Activated CD4-positive, alpha-beta memory T cell treated with anti-CD3 and anti-CD28 coated beads, Interleukin-2, amount 10 ng/mL, durations not matched to agents 7 days and 5 days (primary cell): ENCODE measurements at places on chromosomes 3 and 15. TPM values are rescaled to one million over a fixed set of nuclear protein-coding genes. Genes with fewer than 3 reads are reported as not detected.

The SLC51A gene
- total RNA-seq: not detected

The GOLGA8Q gene
- total RNA-seq: 2.4 TPM

The FAM3D gene
- total RNA-seq: not detected

- no peak for DNase-seq
Measured at GRCh38 chr3:28022916-28023315, 218.5 kb upstream of the CMC1 start.

DNA sequence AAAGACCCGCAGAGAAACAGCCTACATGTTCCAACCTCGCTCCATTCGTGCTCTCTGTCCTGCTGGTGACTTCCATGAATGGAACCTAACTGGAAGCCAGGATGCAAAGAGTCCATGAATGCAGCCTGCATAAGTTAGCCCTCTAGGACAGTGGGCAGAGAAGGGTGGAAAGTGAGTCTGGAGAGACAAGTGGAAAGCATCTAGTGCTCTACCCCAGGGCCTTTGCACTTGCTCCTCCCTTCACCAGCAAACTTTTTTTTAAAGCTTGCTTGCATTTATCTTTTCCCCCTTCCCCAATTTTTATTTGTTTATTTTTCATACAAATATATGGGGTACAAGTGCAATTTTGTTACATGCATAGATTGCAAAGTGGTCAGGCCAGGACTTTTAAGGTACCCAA lies 7.9 kb upstream of the CYP1A1 start:
- no peak for DNase-seq

DNA sequence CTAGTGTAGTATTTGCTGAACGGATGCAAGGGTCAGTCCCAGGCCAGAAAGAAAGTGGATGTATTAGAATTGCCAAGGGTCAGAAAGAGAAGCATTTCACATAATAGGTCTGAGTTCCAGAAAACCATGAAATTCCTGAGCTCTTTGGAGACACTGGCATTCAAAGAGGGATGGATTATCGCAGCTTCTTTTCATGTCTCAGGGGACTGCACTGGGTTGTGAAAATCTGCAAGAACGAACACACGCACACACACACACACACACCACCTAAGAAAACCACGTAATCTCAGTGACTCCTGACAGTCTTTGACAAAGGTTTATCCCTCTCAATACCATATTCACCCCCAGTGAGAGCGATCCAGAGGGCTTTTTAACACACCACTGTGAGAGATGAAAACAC lies 57.9 kb downstream of the TIPARP start:
- DNase-seq: no peak

DNA sequence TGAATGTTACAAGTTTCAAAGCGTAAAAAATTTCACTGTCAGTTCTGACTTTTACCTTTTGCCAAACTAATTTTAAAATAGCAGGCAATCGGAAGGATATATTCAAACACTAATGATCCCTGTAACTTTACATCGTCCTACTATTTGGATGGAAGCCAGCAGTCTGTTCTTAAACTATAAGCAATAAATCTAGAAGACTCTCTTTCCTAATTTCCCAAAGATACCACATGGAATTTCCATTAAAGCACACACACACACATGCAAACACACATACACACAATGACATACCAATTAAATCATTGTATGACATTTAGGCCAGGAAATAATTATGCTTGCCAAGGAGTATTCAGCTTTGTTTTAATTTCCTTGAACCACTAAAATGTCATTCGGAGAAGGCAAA lies 32.0 kb downstream of the IL17RD start:
- DNase-seq: no peak

DNA sequence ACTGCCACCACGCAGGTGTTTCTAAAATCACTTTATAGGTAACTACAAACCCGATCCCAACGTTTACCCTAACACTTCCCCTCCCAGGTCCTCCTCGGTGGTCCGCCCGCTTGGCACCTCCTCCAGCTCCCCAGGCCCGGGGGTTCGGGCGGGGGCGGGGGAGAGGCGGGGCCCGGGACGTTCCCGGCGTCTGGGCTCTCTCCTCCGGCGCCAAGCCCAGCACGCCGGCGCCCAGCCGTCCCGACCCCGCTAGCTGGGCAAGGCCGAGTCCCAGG lies 562 bp downstream of the CGGBP1 start:
- no peak for DNase-seq

DNA sequence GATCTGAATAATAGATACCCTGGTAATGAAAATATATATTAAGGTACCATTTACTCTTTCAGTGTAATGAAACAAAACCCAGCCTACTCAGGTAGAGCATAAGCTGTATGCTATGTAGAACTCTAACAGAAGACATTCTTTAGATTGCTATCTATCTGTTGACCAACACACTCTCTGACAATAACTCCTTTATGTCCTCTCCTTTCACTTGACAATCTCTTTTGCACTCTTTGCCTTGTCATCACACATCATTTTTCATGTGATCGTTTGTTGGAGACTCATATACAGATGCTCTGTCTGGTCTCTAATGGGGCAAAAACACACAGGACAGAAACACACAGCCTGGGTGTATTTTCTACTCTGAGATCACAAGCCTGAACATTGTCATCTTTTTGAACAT lies 35.4 kb upstream of the SUCLG2 start:
- no peak for DNase-seq

The LSMEM2 gene
- total RNA-seq: not detected

GRCh38 chr3:103601666-103602065 lies 1166.9 kb downstream of the ZPLD1 start:
- DNase-seq: no peak

DNA sequence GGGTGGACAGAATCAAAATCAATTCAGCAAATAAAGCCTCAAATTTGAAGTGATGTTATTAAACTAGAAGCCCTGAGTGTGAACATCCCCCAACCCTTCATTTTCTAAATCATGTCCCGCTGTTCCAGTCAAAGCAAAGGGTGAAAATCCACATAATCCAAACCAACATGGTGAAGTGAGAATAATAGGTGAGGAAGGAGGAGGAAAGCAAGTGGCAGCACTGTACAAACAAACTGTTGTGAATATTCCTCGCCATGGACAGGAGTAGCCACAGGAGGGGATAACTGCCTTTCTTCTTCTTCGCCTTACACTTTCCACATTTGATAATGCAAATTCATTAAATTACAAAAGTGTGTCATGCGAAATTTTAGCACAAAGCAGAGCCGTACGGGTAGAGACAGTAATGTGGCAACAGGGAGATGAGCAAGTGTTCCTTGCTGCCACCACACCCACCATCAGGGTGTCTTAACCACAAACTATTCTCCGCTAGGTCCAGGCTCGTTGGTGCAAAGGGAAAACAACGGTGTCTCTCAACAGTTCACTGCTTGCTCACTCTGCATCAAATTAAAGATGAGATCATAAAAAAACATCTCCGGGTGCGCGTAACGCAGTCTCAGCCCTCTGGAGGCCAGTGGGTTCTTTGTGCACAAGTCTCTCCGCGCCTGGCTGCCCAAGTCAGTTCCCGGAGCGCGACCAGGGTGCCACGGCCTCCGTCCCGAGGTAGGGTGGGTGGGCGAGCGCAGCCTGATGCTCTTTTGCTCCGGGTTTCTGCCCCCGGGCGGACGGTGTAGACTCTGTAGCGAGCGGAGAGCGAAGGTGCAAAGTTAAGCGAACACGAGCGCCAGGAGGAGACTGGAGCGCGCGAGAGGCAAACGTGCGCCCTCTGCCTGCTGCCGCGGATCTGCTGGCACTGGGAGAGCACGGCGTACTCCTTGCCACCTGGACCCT lies 6.7 kb downstream of the EPHA3 start:
- peak; percentile 27 for DNase-seq

The COPG1 gene
- 157 TPM for total RNA-seq

DNA sequence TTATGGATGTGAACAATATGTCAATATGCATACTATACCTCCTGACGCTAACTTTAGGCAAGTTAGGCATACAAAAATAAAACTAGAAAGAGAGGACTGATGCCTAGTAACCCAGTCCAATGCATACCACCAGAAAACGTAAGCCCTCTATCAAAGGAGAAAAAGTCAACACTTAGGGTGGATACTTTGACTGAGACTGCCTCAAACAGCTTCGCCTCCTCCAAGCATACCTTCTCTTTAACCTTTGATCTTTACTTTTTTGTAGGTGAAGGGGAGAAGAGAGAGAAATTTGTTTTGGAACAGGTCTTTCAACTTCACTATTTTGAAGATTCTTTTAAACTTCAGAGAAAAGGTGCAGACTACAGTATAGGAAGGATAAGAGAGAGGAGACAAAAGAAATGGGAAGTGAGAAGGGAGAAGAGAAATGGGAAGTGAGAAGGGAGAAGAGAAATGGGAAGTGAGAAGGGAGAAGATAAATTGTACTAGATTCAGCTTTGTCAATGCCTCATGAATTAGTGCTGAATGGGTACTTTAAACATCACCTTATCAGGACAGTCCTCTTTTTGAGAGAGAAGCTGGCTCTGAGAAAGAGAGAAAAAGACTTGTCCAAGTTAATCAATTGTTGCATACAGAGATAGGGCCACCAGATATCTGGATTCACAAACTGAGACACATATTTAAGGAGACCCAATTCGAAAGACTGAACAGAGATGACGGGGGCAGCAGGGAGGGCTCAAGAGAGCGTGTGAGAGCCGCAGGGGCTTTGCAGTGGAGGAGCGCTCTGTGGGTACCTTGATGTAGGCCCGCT lies 1.0 kb downstream of the P3H2 start:
- DNase-seq: no peak

DNA sequence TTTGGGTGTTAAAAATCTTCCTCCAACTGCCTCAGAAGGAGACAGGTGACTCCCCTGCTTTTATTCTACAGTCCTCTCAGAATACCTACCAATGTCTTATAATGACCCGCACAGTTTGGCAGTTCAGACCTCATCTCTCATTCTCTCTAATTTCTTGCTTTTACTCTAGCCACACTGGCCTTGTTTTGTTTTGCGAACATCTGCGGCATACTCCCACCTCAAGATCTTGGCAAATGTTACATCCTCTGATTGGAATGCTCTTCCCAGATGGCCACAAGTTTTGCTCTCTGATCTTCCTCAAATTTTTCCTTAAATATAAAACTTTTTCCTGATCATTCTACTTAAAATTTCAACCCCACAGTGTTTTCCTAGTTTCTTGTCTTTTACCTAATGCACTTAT lies 94.1 kb downstream of the PLSCR2 start:
- DNase-seq: no peak

- DNase-seq: peak; percentile 31
Measured at GRCh38 chr3:133384331-133385027, 15.4 kb upstream of the BFSP2 start.

The FAM81A gene
- total RNA-seq: 0.50 TPM

The COMMD2 gene
- total RNA-seq: 28.9 TPM

- DNase-seq: no peak
Measured at GRCh38 chr3:157261000-157261399, 101.1 kb upstream of the CCNL1 start.

- no peak for DNase-seq
Measured at GRCh38 chr15:51702710-51703109, 21.4 kb downstream of the SCG3 start.

- DNase-seq: no peak
Measured at GRCh38 chr3:101036213-101036618, 43.0 kb upstream of the ABI3BP start.

GRCh38 chr3:98799479-98799878 lies 36.3 kb downstream of the ST3GAL6 start:
- DNase-seq: no peak

The CCDC54 gene
- not detected for total RNA-seq

DNA sequence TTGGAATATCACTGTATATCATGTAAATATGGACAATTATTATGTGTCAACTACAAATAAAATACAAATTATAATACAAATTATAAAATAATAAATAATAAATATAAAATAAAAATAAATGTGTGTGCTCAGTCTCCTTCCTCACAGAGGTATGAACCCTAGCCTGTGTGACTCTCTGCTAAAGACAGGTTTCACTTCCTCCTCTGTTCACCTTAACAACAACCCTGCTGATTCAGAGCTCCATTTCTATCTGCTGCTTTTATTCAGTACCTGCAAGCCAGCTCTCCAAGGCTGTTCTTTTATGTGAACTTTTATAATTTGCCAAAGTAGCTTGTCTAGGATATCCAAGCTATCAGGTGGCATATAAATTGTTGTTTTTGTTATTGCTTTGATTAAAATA lies 610.7 kb upstream of the GRM7 start:
- no peak for DNase-seq
